ENCODE measurements at places on chromosomes 1 and 21.
A peak's percentile ranks its signal among the peaks of the same experiment; 100 is the strongest.

DNA sequence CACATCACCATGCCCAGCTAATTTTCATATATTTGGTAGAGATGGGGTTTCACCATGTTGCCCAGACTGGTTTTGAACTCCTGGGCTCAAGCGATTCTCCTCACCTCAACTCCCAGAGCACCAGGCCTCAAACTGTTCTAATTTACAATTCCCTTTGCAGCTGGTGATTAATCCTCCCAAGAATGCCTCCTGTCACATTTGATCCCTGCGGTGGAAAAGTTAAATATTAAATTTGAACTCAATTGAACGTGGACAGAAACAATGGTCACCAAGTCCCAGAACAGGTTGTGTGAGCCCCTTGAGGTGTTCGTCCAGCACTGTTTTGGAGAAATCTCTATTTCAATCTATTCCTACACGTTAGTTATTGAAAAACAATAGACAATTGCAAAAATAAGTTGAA lies 2.0 kb upstream of the ANKRD35 start:
- no peak for ATAC-seq

- no peak for ATAC-seq
These were observed 124.8 kb upstream of the CHRM3 start for GRCh38 chr1:239261521-239261920.

DNA sequence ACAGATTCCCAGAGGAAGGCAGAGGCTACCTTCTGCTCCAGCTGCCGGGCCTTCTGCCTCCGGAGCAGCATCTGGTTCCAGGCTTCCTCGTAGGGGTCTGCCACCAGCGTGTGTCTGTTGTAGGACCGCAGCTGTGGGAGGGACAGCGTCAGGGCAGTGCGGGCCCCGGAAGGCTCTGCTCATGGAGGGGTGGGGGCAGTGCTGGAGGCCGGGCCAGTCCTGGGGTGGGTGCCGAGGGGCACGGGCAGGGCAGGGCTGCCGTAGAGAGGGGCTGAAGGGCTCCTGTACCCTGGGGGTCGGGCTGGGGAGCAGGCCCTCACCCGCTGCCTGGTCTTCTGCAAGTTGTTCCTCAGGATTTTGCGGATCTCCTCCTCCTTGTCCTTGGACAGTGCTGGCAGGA lies 53.2 kb downstream of the SLC9A1 start:
- no peak for ATAC-seq

- ATAC-seq = no peak
These were observed 63.1 kb downstream of the ATP5PO start for GRCh38 chr21:33852485-33852884.

- no peak for ATAC-seq
These were observed 8.4 kb upstream of the HIVEP3 start for GRCh38 chr1:41927118-41927517.

DNA sequence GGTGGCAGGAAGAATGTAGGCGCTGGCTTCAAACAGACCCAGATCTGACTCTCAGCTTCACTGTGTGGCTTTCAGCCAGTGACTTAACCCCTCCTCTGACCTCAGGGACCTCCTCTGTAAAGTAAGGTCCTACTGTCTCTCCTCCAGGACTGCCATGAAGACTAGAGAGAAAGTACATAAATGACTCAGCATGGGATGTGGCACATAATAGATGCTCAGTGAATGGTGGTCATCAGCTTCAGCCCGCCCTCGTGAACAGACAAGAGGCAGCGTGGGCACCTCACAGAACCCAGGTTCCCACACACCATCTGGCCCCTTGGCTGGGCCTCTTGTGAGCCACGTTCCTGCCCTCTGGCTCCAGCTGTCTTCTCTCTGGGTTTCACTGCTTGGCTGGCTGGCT lies 126.0 kb downstream of the SYF2 start:
- no peak for ATAC-seq

DNA sequence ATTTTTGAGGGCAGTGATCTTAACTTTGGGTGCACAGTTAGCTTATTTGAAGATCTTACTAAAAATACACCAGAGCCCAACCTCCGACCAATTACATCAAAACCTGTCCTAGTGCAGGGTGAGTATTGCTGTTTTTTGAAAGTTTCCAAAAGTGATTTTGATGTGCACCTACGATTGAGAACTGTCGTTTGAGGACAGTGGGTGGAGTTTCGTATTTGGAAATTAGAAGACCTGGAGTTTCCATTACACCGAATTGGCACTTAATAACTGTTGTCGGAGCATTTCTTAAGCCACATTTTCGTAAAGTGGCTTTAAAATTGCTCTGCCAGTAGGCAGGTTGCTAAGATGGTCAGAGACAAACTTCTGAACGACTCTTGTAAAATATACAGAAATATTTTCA lies 1.1 kb downstream of the SOD1 start:
- ATAC-seq = no peak

DNA sequence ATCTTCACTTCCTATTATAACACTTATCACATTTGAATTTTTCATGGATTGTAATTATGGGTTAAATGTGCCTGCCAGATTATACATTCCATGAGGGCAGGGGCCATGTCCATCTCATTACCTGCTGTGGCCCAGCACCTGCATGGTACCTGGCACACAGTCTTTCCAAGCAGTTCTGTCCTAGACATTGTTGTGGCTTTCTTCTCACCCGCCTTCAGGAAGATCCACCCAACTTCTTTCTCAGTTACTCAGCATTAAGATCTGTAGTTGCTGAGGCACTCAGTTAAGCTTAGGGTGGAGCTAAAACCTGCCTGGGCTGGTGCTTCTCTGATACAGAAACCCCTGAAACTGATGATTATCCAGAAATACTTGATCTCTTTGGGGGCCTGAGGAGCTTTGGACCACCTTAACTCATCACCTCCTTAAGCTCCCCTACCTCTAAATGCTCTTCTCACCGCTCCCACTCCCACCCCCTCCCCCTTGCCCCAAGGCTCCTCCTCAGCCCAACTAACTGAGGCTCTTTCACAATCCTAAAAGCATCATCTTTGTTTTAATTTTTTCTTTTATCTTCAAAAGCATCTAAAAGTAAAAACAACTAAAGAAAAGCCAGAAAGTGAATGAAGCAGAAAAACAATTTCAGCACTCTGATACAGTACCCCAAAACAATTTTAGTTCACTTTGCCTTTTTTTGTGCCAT lies 190.6 kb downstream of the FGGY start:
- ATAC-seq = no peak

DNA sequence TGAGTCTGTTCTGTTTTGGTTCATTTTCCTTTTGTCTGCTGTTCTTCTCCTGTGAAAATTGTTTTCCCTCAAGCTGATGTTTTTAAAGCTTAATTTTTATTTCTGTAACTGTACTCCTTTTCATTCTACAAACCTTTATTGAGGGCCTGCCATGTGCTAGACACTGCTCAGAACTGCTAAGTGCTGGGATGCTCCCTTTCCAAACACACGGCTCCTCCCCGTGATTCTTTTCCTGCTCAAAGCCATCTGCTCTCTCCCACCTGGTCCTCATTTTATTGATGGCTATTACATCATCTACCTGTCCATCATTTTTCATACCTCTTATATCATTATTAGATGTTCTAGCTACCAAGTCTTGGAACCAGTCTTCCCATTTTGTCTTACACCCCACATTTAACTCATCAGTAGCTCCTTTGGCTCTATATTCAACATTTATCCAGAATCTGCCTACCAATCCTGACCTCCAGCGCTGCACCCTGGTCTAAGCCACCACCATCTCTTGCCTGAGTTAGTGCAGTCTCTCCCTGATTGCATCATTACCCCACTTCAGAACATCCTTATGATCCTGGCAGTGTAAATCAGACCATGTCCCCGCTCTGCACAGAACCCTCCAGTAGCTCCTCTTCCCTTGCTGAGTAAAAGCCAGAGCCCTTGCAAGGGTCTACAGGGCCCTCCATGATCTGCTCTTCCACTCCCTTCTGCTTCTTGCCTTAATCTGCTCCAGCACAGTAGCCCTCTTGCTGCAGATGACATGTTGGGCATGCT lies 118.1 kb downstream of the CACNA1E start:
- ATAC-seq = no peak

DNA sequence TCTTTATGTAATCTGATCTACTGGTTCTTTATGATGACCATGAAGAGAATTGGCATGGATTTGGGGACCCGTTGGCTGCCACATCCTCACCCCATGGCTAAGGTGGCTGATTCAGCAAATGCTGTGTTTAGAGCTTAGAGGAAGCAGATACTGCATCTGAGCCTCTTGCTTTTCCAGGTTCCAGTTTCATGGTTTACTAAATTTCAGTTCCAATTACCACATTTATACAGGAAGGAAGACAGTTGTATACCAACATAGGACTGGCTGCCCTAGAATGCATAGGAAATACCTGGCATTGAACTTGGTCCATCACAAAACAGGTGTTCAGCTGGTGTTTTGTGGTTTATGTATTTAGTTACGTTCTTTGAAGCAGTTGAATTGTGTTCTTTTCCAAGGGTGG lies 107.1 kb downstream of the ST3GAL3 start:
- no peak for ATAC-seq

DNA sequence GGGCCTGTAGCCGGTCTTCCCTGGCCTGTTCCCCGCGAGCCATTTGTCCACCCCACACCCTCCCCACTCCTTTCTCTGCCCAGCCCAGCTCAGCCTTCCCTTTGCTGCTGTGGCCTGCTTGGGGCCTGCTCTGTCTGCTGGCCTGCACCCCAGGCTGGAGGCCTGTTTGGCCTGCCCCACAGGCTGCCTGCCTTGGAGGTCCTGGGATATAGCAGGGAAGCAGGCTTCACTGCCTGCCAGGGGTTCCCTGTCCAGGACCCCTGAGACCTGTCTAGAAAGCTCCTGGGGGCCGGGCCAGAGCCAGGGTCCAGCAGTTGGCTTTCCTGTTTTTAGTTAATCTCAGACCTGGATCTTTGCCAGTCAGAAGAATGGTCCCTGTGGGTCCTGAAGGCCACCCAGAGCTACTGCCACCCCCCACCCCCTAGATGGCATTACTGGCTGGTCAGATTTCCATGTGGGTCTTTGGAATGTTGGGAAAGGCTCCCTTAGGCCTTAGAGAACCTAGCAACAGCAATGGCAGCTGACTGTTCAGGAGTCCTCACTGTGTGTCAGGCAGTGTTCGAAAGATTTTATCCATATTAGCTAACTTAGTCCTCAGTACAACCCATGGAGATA lies 7.7 kb downstream of the ZNF362 start:
- ATAC-seq = no peak

- ATAC-seq = no peak
These were observed 122.5 kb upstream of the CACYBP start for GRCh38 chr1:174877208-174877673.

- no peak for ATAC-seq
These were observed 15.2 kb downstream of the DISP3 start for GRCh38 chr1:11493972-11494655.

GRCh38 chr1:33043267-33044092 lies 6.8 kb upstream of the AK2 start:
- no peak for ATAC-seq

DNA sequence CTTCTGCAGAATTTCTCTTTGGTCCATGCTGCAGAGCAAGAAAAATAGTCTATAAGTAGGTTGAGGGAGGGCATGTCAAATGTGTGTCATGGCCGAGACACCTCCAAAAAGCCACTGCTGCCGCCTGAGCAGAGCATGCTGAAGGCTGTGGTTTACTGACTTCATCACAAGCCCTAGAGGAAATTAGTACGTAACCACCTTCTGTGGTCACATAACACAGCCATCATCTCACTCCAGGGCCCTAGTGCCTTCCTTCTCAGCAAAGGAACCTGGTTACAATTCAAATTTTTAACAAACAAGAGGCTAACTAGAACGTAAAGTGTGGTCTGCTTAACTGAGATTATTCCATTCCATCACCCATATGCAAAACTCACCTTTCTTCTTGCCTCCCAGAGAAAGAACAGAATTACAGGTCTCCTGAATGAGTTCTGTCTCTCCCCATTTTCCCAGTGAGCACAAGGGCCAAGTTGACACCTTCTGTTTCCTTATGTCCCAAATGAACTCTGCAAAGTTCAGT lies at the start of gene PTPN22:
Gene PTPN22, minus strand, starts transcription at position 116 of the 517 bp plus-strand sequence.
- peak; percentile 75 for ATAC-seq

- ATAC-seq = no peak
These were observed 9.8 kb downstream of the DNAJC6 start for GRCh38 chr1:65319141-65319540.

GRCh38 chr21:19850157-19850556 lies 1148.1 kb upstream of the NCAM2 start:
- ATAC-seq = no peak

- ATAC-seq = no peak
These were observed 137.4 kb upstream of the GRIK3 start for GRCh38 chr1:37171691-37172090.

GRCh38 chr1:219461981-219462400 lies 150.9 kb downstream of the ZC3H11B start:
- ATAC-seq = no peak

DNA sequence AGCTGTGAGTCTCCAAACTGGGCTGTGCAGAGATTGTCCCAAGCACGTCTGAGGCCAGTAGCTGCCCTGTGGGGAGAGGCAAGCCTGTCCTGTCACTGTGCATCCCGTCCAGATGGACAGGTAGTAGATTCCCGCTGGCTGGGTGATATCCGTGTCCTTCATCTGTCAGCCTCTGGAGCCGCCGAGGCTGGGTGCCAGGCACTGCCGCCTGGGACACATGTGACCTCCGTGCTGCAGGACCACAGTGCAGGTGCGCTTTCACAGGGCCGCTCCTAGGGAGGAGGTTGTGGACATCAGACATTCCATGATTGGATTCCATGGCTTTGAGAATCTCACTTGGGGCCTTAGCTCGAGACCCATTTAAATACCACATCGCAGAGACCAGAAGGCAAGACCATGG lies 4.7 kb downstream of the PDXK start:
- no peak for ATAC-seq

DNA sequence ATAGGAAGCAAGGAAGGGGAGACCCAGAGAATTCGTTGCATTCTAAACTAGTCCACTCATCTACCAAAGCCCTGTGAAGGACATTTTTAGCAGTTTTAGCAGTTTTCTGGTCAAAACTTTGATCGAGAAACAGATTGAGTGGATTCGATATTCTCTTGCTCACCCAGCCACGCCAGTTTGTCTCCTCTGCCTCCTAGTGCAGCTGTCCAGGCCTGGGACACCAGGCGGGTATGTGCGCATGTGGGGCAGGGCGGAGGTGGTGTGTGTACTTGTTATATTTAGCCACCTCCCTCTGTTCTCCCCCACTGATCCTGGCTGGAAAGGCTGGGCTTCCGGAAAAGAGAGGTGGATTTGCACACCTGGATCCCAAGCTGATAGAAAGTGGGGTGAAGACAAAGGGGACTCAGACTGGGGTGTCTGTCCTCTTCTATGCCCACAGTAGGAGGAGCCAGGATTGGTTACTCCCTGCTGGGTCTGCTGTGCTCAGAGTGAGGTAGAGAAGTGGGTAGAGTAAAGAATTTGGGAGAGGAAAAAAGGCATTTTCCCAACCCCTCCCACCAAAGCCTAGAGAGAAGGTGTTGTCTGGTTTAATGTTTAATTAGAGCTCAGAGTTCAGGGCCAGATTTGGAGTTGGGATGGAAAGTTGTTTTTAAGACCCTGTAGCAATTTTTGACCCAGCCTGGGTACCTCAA lies 3.8 kb downstream of the LMNA start:
- no peak for ATAC-seq

GRCh38 chr21:33729641-33730040 lies 87.3 kb downstream of the ITSN1 start:
- no peak for ATAC-seq
